ENCODE measurements at places on chromosomes 12 and 14. TPM values are rescaled to one million over a fixed set of nuclear protein-coding genes. Genes with fewer than 3 reads are reported as not detected.

DNA sequence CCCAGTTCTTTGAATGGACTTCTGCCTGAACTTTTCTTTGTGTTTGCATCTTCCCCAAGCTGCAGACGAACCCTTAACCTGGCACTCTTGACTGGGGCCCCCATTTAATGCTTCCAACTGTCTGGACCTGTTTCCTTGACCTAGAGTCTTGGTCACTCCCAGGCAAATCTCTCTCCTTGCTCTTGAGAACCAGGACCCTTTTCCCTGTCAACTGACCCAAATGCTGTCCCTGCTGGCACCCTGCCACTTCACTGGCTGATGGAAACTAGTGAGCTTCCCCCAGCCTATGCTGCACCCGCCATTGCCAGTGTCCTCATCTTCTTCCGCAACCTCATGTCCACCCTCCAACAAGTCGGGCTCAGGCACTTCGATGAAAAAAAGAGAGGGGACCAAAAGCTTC lies 79.5 kb downstream of the PRIMA1 start:
- no peak for DNase-seq

- no peak for DNase-seq
Observed at GRCh38 chr12:131856366-131857097, 28.3 kb downstream of the MMP17 start.

Gene DPPA3
- not detected for total RNA-seq

Gene FGF23
- not detected for total RNA-seq

DNA sequence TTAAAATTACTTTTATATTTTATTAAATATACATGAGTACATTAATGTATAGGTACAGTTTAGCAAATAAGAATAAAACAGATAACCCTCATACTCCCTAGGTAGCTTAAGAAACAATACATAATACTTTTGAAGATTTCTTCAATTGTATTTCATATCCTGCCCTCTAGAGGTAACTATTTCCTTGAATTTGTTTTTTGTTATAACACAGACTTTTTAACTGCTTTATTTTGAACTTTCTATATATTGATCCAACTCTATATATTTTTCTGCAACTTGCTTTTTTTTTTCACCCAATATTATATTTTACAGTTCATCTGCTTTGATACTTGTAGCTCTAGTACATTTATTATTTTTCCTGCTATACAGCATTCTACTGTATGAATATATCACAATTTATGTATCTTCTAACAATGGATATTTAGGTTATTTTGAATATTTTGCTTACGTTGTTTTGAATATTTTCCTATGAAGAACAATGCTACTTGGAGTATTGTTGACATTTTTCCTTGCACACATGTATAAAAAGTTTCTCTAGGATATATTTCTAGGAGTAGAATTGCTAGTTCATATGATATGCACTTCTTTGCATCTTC lies 72.8 kb upstream of the ABCD2 start:
- DNase-seq: no peak

Data from lower lobe of right lung (tissue), 2 donors.